ENCODE measurements at places on chromosomes 5 and 9.

- no peak for DNase-seq
These were observed 13.9 kb upstream of the FNIP1 start for GRCh38 chr5:131810510-131811249.

DNA sequence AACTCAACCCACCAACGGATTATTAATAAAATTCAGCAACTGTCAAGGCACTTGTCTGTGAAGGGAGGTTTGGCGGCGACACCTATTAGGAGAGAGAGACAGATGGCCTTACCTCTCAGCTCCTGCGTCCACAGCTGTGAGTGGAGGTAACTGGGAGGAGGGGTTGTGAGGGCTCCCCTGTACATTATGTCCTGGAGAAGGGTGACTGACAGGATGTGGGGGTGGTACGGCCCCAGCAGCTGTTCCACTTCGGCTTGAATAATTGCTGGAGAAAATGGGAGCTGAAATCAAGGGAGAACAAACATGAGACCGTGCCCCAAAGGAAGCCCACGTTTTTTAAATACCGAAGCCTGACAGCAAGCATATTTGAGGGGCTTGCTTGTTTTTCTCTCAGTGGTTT is 353.5 kb upstream of the RFX3 start:
- no peak for DNase-seq

DNA sequence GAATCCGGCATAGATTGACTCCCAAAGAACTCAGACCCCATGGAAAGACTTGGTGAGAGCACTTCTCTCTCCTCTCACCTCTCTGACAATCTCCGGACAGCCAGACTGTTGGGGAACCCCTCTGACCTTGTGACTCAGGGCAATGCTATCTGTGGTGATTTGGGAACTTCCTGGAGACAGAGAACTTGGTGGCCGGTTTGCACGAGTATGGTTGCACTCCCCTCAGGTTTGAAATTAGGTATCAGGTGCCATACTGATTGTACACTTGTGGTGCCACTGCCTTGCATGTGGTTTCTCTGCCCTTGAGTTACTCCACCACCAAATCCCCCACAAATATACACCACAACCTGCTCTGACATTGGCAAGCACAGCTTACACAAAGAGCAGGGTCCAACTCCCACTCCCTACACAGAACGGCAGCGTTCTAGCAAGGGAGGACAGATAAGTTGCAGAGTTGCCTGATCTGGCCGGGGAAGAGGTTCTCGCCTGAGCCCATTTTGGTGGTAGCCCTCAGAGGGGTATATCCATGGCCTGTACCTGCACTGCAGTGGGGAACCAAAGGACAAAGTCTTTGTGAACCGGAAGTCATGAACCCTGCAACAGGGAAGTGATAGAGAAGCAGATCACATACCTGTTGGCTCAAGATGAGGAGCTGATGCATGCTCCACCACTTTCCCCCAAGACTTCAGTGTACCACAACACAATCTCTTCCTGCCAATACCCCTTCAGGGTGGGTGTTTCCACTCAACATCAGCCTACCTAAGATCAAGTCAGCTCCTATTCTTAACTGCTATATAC is 255.1 kb downstream of the MCTP1 start:
- no peak for DNase-seq

DNA sequence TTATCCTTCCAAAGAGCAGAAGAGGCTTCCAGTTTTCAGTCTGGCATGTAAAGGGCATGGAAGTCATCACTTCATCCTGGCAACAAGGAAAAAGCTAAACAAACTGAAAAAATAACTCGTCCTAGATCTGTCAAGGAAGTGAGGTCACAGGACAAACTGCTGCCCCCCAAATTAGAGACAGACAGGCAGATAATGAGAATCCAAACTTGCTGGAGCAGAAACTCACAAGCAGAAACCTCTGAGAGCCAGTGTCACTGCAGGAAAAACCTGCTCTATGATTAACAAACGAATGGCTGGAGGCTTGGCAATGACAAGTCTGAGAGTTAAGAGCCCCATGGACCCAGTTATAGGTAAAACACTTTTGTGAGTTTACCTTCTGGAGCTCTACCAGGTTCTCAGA is 18.9 kb upstream of the MLANA start:
- no peak for DNase-seq

DNA sequence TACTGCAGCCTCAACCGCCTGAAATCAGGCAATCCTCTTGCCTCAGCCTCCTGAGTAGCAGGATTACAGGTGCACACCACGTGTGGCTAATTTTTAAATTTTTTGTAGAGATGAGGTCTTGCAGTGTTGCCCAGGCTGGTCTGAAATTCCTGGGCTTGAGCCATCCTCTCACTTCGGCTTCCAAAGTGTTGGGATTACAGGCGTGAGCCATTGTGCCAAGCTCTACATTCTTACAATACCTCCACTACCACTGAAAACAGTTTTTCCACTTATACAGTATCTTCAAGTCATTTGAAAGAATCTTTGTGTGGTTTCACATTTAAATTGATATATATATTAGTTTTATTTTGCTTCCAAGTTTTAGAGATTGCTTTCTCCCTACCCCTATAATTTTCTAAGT is 42.6 kb downstream of the LARP1 start:
- DNase-seq = no peak

DNA sequence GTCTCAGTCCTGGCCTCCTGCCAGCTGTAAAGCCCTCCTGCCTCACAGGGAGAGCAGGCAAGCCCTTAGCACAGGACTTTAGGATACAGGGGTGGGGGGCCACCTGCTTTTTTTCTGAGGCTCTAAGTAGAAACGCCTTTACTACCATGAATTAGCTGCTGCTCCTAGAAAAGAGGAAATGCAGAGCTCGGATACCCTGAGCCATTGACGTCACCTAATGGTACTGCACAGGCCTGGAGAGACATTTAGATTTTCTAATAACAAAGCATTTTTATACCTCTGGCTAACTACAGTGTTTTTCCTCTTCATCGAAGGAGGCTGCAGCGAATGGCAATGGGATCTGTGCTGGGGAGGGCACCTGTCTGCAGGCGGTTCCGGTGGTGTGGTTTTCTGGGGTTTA is 137.0 kb downstream of the WDR41 start:
- no peak for DNase-seq

- no peak for DNase-seq
These were observed 16.6 kb downstream of the SH3PXD2B start for GRCh38 chr5:172437445-172438318.

DNA sequence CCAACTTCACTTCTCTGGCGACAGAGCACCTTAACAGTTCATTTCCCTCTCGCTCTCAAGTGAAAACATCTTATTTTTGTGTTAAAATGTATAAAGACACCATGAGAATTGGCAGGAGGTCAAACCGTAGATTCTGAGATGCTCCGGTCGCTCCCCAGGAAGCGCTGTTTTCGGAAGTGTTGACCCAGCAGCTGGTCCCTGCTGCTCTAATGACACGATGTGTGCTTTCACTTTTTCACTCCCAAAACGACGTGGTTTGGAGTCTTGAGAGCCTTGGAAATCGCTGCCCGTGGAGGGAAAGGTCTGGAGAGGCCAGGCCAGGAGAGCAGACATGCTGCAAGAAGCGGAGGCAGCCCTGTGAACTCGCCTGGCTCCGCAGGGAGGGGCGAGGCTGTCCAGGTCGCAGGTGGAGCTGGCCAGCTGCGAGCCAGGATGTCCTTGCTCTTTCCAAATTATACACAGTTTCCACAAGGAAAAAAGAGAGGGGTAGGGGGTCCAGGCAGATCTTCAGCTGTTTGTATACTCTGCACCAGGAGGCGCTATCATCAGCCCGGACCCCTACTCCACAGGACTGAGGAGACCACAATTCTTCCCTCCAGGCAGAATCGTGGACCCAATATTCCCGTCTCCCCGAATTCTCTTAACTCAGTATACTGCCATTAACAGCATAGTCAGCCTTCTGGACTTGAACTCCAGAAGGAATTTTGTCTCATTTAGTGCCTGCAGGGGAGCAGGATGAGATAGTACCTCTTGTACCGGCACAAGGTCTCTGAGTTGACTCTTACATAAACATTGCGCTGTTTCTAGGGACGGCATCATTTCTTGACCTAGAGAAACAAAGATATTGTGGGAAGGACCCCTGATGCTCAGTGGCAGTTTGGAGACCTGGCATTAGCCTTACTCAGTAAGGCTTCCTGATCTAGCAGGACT is 248.6 kb upstream of the ANKRD55 start:
- DNase-seq = no peak

DNA sequence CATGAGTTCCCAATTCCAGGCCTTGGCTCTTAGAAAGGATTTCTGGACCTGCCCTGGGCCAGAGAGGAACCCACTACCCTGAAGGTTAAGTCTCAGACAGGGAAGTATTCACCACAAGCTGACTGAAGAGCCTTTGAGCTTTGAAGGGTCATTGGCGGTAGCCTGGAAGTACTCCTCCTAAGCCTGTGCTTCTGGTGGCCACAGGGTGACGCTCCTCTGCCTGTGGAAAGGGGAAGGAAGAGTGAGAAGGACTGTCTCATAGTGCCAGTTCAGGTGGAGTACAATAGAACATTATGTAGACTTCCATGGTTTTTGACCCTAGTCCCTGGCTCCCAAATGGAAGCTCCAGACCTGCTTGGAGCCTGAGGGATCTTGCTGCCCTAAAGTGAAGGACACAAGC is 1233.2 kb upstream of the CDH6 start:
- DNase-seq = no peak

GRCh38 chr9:16092142-16093091 is 539.6 kb downstream of the CCDC171 start:
- DNase-seq = no peak

DNA sequence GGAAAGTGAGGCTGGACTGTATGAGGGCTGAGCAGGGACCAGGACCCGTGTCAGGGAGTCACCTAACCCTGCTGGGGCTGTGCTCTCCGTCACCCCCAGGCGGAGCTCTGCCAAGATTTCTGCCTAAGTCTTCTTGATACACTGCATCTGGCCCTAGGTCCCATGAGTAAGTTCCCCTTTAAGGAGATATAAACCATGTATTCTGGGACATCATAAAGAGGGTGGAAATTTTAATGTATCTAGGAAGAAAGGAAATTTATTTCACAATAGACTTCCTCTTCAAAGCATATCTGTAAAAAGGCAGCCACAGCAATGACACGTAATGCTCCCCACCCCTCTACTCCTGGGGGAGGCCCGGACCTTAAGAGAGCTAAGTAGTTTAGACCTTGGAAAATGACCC is 183.4 kb downstream of the FBXL7 start:
- no peak for DNase-seq

- DNase-seq = no peak
These were observed 1.0 kb downstream of the ADAMTS19 start for GRCh38 chr5:129460936-129461710.

- DNase-seq = no peak
These were observed 43.5 kb upstream of the TENT2 start for GRCh38 chr5:79568632-79569190.

DNA sequence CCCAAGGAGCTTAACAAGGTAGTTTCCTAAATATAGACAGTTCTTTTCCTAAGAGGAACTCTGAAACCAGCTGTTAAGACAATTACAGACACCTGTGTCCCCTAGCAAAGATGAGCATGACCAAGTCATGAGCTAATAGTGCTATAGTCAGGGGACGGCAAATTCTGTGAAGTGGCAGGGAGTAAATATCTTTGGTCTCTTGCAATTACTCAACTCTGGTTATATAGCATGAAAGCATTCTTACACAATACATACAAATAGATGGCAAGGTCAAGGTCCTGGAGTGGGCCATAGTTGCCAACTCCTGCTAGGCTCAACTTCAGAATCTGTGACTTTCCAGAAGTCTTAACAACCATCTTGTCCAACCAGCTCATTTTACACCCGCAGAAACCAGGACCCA is 103.7 kb downstream of the RFK start:
- no peak for DNase-seq

DNA sequence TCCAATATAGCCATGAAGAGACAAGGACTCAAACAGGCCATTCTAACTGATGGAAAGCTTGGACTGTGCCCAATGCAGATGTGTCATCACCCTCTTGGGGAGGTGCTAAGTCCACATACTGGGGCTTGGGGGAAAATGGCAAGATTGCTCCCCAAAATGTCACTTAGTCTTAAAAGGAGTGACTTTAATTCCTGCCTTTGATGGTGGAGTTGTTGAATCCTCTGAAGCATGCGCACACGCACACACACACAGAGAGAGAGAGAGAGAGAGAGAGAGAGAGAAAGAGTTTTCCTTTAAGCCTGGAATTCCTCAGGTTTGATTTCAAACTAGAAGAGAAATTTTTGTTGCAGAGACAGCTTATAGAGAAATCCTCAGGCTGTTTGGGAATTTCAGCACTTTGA is 161.9 kb upstream of the GAS1 start:
- no peak for DNase-seq

DNA sequence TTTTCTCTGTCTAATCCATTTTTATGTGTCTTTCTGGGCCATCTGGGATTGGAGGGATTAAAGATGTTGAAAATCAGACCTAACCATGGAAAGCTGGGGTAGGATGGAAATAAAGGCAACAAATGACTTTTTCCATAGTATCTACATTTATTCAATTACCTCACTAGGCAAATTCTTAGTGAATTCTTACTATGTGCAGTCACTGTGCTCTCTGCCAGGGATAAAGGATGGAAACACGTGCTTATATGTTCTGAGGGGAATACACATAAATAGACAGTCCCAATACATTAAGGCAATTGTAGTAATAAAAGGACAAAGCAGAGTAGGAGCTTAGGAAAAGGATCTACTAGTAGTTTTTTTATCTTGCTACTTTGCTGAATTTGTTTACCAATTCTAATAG is 214.2 kb downstream of the PRR16 start:
- no peak for DNase-seq

GRCh38 chr5:34848230-34848629 is 9.3 kb downstream of the TTC23L start:
- DNase-seq = no peak

DNA sequence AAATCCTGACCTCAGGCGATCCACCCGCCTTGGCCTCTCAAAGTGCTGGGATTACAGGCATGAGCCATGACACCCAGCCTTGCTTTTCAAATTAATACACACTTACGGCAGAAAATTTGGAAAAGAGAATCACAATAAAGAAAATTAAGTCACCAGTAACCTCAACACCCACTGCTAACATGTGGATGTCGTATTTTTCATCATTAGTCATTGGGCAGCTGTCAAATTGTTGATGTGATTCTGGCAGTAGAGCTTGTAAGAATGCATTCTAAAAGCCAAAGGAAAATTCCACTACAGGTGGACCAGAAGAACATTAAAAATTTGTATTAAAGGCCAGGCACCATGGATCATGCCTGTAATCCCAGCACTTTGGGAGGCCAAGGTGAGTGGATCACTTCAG is 237.3 kb upstream of the TUT7 start:
- DNase-seq = no peak

- no peak for DNase-seq
These were observed 183.5 kb downstream of the GAS1 start for GRCh38 chr9:86763791-86764190.

- peak; percentile 57 for DNase-seq
These were observed 112.9 kb upstream of the LMX1B start for GRCh38 chr9:126500600-126501382.

DNA sequence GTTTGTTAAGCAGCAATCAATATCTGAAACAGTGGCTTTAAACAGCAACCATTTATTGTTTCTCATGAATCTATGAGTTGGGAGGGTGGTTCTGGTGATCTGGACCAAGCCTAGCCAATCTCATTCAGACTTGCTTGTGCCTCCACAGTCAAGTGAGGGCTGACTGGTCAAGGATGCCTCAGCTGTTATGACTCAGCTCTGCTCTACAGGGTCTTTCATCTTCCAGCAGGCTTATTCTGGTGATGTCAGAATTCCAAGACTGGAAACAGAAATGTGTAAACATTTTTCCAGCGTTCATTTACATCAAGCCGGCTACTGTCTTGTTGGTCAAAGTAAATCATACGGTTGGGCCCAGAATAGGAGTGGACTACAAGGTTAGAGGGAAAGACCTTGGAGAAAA is 2.5 kb upstream of the PIP5K1B start:
- DNase-seq = no peak

All from activated T-helper 9 cell treated with anti-CD3 and anti-CD28 coated beads, Interleukin-2, amount 50 U/mL, for 16 hours (primary cell).